ENCODE measurements at places on chromosomes 5 and 9. TPM values are rescaled to one million over a fixed set of nuclear protein-coding genes. Genes with fewer than 3 reads are reported as not detected.

Gene TIMD4
- not detected for total RNA-seq

Gene SLC6A18
- not detected for total RNA-seq

Gene IZUMO3
- not detected for total RNA-seq

GRCh38 chr5:65133477-65134110, 348.1 kb downstream of the ADAMTS6 start:
- H3K27me3 ChIP-seq, result no peaks in the 10 kb centered on the region
- H3K27ac ChIP-seq, result no peak overlapping the region
- no peaks in the 10 kb centered on the region for H3K36me3 ChIP-seq
- no peak overlapping the region for H3K4me3 ChIP-seq
- DNase-seq, result no peak

- no peak overlapping the region for H3K27ac ChIP-seq
- no peak for DNase-seq
- H3K4me1 ChIP-seq, result no peaks in the 10 kb centered on the region
- H3K4me3 ChIP-seq, result no peak overlapping the region
- no peaks in the 10 kb centered on the region for H3K36me3 ChIP-seq
Observed at GRCh38 chr5:159021136-159021900, 78.4 kb downstream of the EBF1 start.

DNA sequence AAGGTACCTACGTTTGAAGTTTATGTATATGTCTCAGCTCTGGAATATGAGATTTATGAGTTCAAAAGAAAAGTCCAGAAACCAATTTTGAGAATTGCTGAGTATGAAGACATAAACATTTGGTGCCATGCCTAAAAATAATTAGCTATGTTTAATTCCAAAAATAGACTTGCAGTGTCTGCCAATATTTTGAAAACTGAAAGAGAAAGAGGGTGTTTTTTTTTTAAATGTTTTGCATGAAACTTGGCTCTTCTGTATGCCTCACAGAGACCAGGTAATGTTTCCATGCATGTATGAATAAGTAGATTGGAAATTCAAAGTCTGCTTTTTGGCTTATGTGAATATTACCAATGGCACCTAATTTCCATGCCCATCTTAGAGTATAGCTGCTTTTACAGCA, 634.4 kb upstream of the C9orf72 start:
- no peak overlapping the region for H3K4me3 ChIP-seq
- DNase-seq, result no peak
- no peaks in the 10 kb centered on the region for H3K27me3 ChIP-seq
- H3K27ac ChIP-seq, result no peak overlapping the region
- no peaks in the 10 kb centered on the region for H3K36me3 ChIP-seq
- no peaks in the 10 kb centered on the region for H3K4me1 ChIP-seq

DNA sequence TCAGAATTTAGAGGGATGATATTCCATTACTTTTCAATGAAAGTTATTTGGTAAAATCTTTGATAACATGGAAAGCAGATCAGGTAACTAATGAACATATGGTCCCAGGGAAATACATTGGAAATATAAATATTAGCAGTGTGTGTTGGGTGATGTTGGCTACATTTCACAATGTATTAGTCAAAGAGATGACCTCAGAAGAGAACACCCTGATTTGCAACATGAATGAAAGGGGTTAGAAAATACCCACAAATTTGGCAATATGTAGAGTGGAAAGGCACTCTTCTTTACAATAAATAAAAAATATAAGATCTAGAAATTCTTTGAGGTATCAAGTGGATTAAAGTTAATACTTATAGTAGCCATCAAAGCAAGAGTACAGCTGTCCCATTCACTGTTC, 606.7 kb downstream of the PSAT1 start:
- no peaks in the 10 kb centered on the region for H3K4me1 ChIP-seq
- no peaks in the 10 kb centered on the region for H3K27me3 ChIP-seq
- DNase-seq, result no peak
- H3K4me3 ChIP-seq, result no peak overlapping the region
- H3K36me3 ChIP-seq, result no peaks in the 10 kb centered on the region

Gene GRXCR2
- not detected for total RNA-seq

Gene PCDHB3
- 0.10 TPM for total RNA-seq

DNA sequence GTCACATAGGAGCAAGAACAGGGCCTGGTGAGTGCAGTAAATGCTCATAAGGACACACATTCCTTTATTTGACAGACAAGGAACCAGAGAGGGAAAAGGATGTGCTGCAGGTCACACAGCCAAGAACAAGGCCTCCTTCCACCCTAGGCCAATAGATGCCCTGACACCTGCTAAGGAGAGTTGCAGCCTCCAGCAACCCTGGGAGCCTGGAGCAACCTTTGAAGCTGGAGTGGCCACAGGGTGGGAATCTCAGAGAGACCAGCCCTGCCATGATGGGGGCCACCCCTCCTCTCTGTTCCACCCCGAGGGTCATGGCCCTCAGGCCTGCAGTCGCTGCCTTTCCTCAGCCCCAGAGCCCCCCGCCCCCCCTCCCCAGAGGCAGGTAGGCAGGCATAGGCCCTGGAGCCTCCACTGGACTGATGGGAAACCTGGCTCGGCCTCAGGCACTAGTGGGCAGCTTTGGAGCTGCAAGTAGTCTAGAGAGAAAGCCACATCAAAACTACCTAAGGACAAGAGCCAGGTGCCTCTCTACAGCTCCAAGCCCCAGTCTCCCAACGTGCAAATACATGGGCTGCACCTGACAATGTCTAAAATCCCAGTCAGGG, 116.1 kb upstream of the SPOCK1 start:
- H3K36me3 ChIP-seq, result no peaks in the 10 kb centered on the region
- H3K4me3 ChIP-seq, result no peak overlapping the region
- H3K4me1 ChIP-seq, result no peaks in the 10 kb centered on the region
- H3K27me3 ChIP-seq, result peaks cover 6% of the 10 kb centered on the region

DNA sequence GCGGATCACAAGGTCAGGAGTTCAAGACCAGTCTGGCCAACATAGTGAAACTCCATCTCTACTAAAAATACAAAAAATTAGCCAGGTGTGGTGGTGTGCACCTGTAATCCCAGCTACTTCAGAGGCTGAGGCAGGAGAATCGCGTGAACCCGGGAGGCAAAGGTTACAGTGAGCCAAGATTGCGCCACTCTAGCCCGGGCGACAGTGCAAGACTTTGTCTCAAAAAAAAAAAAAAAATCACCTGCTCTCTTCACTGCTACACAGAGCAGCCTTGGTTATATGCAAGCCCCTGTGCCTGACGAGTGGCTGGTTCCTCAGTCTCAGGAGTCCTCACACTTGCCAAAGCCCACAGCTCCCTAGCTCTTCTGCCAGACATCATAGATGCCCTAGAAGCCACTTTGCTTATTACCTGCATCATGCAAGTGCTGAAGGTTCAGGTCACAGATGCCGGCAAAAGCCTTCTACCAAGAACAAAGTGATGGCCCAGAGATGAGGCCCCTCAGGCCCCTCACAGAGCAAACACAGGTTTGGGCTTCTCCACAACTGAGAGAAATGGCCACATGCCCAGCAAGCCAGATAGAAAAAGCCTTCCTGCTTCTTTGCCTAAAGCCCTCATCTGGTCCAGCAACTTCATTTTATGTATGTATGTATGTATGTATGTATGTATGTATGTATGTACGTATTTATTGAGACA, 176.4 kb downstream of the AUH start:
- no peak overlapping the region for H3K27ac ChIP-seq
- H3K4me1 ChIP-seq, result peaks cover 20% of the 10 kb centered on the region
- no peaks in the 10 kb centered on the region for H3K27me3 ChIP-seq
- H3K36me3 ChIP-seq, result no peaks in the 10 kb centered on the region
- H3K4me3 ChIP-seq, result no peak overlapping the region

DNA sequence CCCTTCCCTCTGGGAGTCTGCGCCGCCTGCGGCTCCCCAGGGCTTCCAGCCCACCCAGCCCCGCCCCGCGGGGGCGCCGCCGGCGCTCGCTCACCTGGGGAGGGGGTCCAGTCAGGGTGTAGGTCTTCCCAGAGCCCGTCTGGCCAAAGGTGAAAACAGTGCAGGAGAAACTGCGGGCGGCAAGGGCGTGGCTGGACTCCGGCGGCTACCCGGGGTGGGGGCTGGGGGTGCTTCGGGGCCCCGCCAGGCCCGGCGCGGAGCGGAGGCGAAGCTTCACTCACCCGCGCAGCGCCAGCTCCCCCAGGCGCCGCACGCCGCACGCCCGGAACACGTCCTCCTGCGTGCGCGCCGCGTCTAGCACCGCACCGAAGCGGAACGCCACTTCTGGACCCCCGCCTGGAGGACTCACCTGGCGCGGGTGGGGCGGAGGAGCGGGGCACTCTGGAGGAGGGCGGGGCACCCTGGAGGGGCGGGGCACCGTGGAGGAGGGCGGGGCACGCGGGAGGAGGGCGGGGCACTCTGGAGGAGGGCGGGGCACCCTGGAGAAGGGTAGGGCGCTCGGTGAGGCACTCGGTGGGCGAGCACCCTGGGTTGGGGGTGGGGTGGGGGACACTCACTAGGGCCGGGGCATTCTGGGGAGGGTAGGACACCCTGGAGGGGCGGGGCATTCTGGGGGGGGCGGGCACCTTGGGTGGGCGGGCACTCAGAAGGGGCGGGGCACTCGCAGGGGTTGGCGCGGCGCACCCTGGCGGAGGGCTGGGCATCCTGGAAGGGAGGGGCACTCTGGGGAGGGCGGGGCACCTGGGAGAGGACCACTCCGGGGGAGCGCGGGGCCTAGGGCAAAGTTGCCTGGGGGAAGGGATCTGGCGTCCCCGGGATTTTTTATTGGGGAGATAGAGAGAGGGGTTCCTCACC, 814 bp downstream of the KIF12 start:
- no peaks in the 10 kb centered on the region for H3K27me3 ChIP-seq
- no peaks in the 10 kb centered on the region for H3K36me3 ChIP-seq
- H3K4me3 ChIP-seq, result peak overlapping the region; percentile 63
- peaks cover 9% of the 10 kb centered on the region for H3K4me1 ChIP-seq
- H3K27ac ChIP-seq, result peak overlapping the region; percentile 34

DNA sequence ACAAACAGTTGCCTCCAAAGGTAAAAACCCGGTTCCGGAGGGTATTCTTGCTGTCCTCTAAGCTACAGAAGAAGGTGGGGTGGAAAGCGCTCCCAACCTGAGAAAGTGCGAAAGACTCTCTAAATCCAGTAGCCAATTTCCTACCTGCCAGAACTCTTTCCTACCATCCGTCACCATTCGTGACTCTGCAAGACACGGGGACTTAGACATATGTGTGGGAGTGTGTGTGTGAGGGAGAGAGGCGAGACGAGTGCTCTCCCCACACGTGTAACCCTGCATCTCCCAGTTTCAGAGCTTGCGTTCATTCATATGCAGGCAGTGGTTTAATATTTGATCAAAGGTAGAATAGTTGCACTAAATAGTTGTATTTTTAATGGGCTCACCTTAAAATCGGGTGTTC, 473 bp upstream of the GABRA1 start:
- no peaks in the 10 kb centered on the region for H3K4me1 ChIP-seq
- H3K4me3 ChIP-seq, result no peak overlapping the region
- DNase-seq, result no peak
- H3K36me3 ChIP-seq, result no peaks in the 10 kb centered on the region
- H3K27me3 ChIP-seq, result no peaks in the 10 kb centered on the region

DNA sequence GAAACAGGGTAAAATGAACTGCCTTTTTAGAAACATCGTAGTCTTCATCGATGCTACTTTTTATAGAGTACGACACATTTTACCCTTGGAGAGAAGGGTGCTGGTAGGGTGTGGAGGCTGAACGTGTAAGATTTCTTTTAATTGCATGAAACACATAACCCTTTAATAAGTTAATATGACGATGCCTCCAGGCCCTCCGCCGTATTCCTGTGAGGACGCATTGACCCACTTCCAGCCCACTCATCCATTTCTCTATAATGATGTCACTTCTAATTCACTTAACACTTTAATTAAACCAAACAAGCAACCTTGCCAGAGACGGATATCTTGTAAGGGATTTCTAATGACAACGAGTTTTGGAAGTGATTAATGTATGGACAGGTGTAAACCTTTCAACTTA, 158.7 kb downstream of the IRX2 start:
- no peak overlapping the region for H3K4me3 ChIP-seq
- H3K4me1 ChIP-seq, result no peaks in the 10 kb centered on the region
- H3K36me3 ChIP-seq, result no peaks in the 10 kb centered on the region
- H3K27ac ChIP-seq, result no peak overlapping the region
- no peaks in the 10 kb centered on the region for H3K27me3 ChIP-seq

DNA sequence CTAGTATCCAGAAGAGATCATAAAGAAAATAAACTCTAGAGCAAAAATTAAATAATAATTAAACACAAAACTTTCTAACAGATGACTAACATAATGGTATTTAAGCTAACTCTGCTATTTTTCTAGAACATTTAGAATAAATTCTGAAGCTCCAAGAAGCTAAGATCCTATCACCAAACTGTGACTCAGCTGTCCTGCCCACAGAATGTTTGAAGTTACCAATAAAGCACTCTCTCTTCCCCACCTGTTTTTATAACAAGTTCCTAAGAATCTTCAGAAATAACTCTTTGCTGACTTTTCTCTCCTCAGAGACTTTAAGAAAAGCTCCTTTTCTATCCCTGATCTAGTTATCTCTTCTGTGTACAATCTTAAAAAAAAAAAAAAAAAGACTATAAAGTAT, 6.0 kb upstream of the EFNA5 start:
- H3K36me3 ChIP-seq, result no peaks in the 10 kb centered on the region
- H3K4me3 ChIP-seq, result no peak overlapping the region
- H3K27me3 ChIP-seq, result no peaks in the 10 kb centered on the region
- H3K4me1 ChIP-seq, result peaks cover 3% of the 10 kb centered on the region
- no peak for DNase-seq

GRCh38 chr5:170747357-170747756, 36.2 kb upstream of the GABRP start:
- no peak overlapping the region for H3K27ac ChIP-seq
- peaks cover 13% of the 10 kb centered on the region for H3K27me3 ChIP-seq
- no peak for DNase-seq
- no peaks in the 10 kb centered on the region for H3K36me3 ChIP-seq

Gene NMUR2
- total RNA-seq, result not detected

Gene PCDHA2
- total RNA-seq, result not detected

Gene ROPN1L
- 0.66 TPM for total RNA-seq

- H3K36me3 ChIP-seq, result no peaks in the 10 kb centered on the region
- H3K4me1 ChIP-seq, result no peaks in the 10 kb centered on the region
- DNase-seq, result no peak
- no peaks in the 10 kb centered on the region for H3K27me3 ChIP-seq
Observed at GRCh38 chr5:113749334-113749733, 235.8 kb downstream of the YTHDC2 start.

DNA sequence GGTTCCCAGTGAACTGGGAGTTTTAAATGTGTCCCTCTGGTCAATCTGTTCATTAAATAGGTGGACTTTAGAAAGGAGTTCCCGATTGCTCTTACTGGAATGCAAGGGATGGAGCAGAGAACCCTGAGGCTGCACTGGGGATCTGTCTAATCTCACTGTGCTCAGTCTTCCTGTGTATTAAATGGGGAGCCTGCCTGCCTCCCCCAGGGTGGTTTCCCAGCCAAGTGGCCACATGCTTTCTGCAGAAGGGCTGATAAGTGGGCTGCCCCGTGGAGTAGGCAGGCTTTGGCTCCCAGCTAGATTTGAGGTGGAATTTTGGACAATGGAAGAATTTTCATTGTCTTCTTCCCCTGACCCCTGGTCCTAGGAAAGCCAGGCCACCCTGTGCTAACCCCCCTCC, 14.0 kb upstream of the PHYHD1 start:
- H3K4me1 ChIP-seq, result peaks cover 38% of the 10 kb centered on the region
- H3K27ac ChIP-seq, result no peak overlapping the region
- H3K4me3 ChIP-seq, result no peak overlapping the region
- H3K27me3 ChIP-seq, result no peaks in the 10 kb centered on the region
- no peak for DNase-seq

DNA sequence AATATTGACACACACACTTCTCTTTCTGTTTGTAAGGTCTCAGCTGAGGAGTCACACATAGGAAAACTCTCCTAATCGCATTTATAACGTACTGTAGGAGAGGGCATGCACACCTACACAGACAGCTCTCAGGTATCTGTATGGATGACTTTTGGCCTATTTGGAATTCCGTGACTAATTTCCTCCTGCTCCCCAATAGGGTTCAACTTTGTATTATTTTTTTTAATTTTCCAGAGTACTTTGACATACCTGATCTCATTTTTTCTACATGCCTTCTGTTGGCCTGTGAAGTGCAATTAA, 195.9 kb downstream of the ARHGAP26 start:
- H3K4me3 ChIP-seq, result no peak overlapping the region
- no peaks in the 10 kb centered on the region for H3K36me3 ChIP-seq
